ENCODE measurements at places on chromosomes 1 and 21.

DNA sequence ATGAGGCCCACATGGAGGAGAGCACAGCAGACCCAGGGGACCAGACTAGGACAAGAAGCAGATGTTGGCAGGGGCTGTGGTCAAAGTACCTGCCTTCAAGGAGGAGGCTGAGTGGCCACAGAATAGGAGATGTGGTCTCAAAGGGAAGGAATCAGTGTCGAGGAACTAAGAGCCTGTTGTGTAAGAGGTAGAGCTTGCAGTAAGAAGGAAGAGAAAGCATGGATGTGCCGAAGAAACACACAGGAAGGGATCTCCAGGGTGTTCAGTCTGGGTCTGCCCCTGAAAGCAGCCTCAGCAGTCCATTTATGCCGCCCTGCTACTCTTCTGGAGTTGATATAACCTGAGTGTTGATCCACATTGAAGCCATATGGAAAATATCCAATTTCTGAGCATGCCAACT lies 83.9 kb downstream of the NID1 start:
- DNase-seq = no peak

DNA sequence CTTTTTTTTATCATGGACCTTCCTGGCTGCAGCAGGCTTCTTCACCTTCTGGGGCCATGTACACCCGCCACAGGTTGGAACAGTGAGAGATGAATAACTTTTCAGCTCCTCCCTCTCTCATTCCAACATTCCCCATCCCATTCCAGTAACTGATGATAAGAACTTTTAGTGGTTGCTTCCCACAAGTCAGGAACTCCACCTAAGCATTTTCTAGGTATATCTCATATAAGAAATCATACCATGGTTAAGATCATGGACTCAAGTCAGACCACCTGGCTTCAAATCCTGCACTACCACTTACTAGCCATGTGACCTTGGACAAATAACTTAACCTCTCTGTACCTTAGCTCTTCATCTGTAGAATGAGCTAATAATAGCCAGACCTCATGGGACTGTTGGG lies 42.5 kb upstream of the RGS8 start:
- no peak for DNase-seq

- DNase-seq = no peak
Observed at GRCh38 chr1:9472386-9473031, 66.8 kb upstream of the SLC25A33 start.

DNA sequence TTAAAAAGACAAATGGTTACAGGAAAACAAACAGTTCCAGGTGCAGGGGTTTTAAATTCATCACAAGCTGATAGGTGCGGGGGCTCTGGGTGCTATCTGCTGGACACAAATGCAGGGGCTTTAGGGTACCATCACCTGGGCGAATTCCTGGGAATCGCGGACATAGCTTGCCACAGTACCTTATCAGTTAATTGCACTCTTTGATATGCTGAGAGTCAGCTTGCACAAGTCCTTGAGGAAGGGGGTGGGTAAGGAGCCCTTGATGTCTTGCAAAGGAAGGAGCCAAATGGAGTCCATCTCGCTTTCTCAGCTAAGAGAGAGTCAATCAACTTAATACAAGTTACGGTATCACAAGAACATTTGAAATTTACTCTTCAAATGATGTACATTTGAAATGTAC lies 25.4 kb upstream of the TMEM54 start:
- no peak for DNase-seq

DNA sequence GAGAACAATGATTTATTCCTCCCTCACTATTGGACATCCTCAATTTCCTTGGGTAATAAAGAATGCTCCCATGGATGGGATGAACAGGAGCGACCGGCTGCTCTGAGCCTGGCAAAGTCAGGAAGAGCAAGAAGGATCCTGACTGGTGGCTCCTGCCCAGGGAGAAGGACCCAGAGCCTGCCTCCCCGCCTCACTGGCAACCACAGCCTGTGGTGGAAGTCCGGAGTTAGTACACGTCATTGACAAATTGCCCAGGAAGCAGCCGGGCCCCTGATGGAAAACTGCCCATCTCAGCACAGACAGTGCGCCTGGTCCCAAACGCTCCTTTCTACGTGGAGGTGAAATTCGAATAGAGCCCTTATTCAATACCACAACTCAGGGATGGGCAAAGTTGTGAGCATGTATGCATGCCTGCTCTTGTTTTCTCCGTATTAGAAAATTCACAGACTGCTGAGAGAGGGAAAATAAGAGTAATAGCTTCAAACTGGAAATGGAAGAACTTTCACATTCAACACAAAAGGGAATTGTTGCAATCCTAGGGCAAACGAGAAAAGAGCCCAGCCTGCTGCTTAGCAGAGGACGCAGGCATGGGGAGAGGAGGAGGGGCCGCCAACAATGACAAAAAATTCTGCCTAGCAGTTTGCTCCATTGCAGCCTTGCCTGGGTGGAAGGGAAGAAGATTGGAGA lies 397.1 kb upstream of the VAMP3 start:
- DNase-seq = no peak

DNA sequence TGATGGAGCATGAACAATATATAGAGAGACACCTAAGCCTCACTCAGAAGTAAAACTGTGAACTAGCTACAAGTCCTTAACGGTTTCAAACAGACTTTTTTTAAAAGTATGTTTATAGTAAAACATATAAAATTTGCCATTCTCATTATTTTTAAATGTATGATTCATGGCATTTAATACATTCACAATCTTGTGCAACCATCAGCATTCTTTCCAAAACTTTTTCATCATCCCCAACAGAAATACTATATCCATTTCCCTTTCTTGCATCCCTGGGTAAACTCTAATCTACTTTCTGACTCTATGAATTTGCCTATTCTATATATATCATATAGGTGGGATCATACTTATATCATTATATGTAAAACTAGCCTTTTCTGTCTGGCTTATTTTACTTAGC lies 25.5 kb downstream of the EVI5 start:
- DNase-seq = no peak

DNA sequence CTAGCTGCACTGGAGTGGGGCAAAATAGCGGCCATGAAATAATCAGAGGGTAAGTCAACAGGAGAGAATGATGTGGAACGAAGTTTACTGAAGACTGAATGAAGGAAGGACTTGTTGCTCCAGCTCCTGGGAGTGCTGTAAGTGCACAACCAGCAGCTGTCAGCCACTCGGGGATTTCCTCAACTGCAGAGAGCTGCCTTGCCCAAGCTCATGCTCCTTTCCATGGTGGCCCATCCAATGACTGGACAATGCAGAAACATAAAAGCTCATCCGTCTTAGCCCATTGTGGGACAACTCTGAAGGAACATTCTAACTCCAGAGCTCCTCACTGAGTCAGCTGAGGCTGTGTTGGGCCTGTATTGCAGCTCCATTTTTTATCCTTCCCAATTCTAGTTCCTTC lies 21.1 kb upstream of the RBM15 start:
- DNase-seq = no peak

- DNase-seq = no peak
Observed at GRCh38 chr1:156336242-156336641, 1.9 kb downstream of the CCT3 start.

DNA sequence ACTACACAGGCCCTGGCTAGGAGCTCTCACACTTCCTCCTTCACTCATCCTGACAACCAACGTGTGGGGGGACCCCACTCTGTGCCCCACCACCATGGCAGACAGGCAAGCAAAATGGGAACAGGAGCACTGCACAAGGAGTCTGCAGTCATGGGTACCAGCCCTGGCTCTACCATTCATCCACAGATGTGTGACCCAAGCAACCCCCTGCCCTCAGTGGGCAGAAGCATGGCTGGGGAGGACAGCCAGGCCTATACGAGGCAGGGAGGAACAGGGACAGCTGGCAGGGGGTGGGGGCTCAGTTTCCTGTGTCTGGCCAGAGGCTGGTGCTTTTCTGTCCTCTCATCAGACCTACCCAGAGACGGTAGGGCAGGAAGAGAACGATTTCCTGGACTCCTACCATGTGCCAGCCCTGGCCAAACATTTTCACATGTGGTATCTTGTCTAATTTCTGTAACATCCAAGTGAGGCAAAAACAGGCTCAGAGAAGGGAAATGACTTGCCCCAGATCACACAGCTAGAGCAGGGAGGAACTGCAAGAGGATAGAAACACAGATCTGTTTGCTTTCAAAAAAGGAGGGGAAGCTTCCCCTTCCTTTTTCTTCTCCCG lies 178.0 kb downstream of the HIVEP3 start:
- DNase-seq = no peak

DNA sequence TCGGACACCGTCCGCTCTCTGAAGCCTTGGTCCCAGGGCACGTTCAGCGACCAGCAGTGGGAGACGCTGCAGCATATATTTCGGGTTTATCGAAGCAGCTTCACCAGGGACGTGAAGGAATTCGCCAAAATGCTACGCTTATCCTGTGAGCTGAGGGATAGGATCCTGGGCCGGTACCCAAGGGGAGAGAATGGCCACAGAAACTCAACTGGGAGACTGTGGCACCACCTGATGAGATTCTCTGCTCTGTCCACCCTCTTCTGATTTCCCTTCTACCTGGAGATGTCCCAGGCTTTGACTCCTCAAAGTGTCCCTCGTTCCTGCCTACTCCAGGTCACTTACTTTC lies 855 bp downstream of the CD1D start:
- no peak for DNase-seq

DNA sequence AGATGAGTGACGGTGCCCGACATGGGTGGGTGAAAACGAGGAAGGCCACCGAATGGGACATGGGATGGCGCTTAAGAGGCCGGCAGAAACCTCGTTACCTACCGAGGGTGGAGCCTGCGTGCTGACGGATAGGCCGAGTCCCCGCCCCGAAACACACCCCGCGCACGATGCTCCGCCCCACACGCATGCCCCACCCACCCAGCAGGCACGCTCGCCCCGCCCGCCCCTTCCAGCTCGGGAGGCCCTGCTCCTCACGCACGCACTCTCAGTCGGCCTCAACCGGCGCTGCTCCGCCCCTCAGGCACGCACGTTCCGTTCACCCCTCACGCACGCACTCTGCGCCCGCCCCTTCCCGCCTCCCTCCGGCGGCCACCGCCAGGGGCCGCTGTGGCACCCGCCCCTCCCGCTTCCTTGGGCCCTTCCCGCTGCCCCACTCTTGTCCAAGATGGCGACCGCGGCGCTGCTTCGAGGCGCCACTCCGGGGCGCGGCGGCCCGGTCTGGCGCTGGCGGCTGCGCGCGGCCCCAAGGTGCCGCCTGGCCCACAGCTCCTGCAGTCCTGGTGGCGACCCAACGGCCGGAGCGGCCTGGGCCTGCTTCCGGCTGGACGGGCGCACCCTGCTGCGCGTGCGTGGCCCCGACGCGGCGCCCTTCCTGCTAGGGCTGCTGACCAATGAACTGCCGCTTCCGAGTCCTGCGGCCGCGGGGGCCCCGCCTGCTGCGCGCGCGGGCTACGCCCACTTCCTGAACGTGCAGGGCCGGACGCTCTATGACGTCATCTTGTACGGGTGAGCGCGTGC lies at the start of gene IBA57:
IBA57 (plus strand) TSS at position 433 of the 798 bp plus-strand sequence; CDS start at position 446, 13 bp downstream.
- peak; percentile 98 for DNase-seq

GRCh38 chr1:74083128-74083527 lies 114.8 kb downstream of the LRRIQ3 start:
- DNase-seq = no peak

DNA sequence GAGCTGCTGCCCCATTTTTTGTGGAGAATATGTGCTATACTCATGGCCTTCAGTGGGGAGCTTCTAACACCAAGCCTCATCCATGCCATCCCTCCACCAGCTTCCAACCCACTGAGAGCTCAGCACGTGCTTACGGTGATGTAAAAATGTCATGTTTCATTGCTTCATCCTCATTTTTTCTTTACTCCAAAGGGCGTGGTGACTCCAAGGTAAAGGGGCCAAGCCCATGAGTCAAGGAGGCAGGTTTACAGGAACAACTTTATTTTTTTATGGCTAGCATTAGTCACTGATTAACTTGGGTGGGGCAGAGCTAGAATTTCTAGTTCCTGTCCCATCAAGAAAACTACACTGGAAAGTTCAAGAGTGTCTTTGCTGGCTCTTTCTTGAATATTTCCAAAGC lies at the start of gene C1orf226:
C1orf226 (plus strand) TSS at position 346 of the 400 bp plus-strand sequence. CDS start 174 bp downstream, outside the sequence.
- DNase-seq = no peak

GRCh38 chr21:22343721-22344120 lies 1345.5 kb downstream of the NCAM2 start:
- no peak for DNase-seq

DNA sequence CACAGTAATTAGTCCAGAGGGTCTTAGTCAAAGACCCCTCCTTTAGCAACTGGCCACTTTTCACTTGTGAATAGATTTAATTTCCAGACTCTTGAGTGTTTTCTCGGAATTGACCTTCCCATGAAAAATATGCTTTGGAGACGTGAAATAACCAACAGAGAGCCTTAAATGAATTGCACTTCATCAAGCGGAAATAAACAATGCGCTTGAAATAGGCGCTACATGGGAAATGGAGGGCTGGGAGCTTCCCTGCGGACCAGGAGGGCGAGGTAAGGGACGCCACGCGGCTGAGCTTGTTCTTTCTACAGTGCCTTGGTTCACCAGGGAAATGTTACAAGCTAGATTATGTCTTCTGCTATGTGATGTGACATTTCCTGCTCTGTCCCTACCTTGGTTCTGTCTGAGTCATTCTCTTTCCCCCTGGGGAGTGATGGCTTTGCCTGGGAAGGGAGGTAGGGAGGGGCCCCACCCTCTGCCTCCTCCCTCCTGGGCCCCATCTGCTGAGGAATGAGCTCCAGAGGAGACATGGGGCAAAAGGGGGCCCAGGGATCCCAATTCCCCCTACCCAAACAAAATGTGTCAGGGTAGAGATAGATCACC lies 619.3 kb downstream of the PTPRU start:
- DNase-seq = no peak

GRCh38 chr1:240098534-240098933 lies 6.9 kb downstream of the FMN2 start:
- no peak for DNase-seq

GRCh38 chr1:42239555-42239954 lies 75.0 kb upstream of the GUCA2A start:
- no peak for DNase-seq

All from stimulated activated CD8-positive, alpha-beta memory T cell treated with anti-CD3 and anti-CD28 coated beads, Interleukin-12 subunit alpha, Interleukin-12 subunit beta, amount 100 ng/mL, for 1 hour (primary cell).